ENCODE measurements at places on chromosomes 7 and 10.

GRCh38 chr10:84176836-84177474 is 3.4 kb downstream of the GPR15LG start:
- no peaks in the 10 kb centered on the region for H3K27me3 ChIP-seq
- no peak overlapping the region for H3K27ac ChIP-seq
- H3K4me3 ChIP-seq, result no peak overlapping the region
- H3K36me3 ChIP-seq, result no peaks in the 10 kb centered on the region

GRCh38 chr7:116211913-116212596 is 1.7 kb downstream of the TES start:
- H3K4me3 ChIP-seq, result no peak overlapping the region
- DNase-seq, result no peak
- H3K4me1 ChIP-seq, result peaks cover 12% of the 10 kb centered on the region
- no peak overlapping the region for H3K27ac ChIP-seq
- H3K36me3 ChIP-seq, result no peaks in the 10 kb centered on the region
- no peaks in the 10 kb centered on the region for H3K27me3 ChIP-seq

DNA sequence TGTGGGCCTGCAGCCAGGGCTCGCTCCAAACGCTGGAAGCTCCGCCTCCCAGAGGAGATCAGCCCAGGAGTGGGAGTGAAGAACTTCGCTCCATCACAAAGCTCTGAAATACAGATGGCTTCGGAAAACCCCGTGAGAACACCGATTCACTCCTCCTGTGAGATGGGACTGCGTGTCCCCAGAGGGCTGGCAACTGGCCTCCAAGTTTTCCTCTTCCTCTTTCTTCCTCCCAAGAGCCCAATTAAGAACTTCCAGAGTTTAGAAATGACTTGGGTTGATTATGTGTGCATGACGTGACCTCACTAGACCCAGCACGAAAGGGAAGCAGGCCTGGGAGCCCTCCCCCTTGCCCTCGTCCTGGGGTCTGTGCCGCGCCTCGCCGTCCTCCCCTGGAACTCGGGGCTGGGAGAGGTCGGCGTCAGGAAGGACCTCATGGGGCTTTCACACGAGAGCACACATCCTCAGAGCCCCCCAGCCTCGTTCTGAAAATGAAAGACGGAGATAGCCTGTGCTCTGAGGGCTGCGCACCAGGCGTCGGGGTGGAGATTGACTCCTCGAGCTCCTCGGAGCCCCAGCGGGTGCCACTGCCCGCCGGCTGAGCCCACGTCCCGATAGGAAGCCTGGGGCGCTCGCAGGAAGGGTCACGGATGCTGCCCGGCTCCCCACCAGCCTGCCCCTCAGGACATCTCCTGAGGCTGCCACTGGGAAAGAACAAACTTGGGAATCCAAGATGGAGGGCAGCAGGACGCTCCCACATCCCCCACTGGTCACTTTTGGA is 37.8 kb downstream of the PTPRN2 start:
- no peak overlapping the region for H3K4me3 ChIP-seq
- H3K27ac ChIP-seq, result no peak overlapping the region
- no peak for DNase-seq
- H3K4me1 ChIP-seq, result no peaks in the 10 kb centered on the region
- no peaks in the 10 kb centered on the region for H3K36me3 ChIP-seq
- H3K27me3 ChIP-seq, result no peaks in the 10 kb centered on the region

DNA sequence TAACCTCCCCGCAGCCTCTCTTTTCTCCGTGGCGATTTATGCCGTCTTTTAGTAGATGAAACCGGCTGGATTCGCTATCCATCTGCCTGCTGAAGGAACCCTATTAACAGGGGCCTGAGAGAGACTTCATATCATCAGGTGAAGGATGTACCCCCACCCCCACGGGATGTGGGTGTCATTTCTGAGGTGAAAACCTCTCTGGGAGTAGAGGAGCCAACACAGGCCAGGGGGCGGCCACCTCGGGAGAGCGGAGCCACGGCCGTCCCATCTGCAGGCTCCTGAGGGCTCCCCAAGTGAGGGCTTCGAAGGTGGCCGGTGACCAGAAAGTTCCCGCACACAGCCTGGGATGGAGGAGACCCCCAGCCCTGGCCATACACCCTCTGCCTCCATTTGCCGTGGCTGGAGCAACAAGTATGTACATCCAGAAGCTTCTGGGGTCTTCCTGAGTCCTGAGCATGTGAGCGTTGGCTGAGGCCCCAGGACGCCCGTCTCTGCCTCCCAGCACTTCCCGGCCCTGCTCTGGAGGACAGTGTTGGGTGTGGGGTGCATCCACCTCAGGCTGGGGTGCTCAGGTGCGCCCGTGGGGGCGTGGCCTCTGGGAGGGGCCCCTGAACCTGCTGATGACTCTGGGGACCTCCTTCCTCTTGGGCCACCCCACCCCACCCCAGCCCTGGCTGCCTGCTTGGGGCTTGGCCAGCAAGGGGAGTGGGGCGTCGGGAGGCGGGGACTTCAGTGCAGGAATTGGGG is 84.7 kb downstream of the NKX6-2 start:
- H3K4me1 ChIP-seq, result no peaks in the 10 kb centered on the region
- H3K27me3 ChIP-seq, result no peaks in the 10 kb centered on the region
- DNase-seq, result no peak
- no peak overlapping the region for H3K27ac ChIP-seq
- H3K36me3 ChIP-seq, result peaks cover 59% of the 10 kb centered on the region

DNA sequence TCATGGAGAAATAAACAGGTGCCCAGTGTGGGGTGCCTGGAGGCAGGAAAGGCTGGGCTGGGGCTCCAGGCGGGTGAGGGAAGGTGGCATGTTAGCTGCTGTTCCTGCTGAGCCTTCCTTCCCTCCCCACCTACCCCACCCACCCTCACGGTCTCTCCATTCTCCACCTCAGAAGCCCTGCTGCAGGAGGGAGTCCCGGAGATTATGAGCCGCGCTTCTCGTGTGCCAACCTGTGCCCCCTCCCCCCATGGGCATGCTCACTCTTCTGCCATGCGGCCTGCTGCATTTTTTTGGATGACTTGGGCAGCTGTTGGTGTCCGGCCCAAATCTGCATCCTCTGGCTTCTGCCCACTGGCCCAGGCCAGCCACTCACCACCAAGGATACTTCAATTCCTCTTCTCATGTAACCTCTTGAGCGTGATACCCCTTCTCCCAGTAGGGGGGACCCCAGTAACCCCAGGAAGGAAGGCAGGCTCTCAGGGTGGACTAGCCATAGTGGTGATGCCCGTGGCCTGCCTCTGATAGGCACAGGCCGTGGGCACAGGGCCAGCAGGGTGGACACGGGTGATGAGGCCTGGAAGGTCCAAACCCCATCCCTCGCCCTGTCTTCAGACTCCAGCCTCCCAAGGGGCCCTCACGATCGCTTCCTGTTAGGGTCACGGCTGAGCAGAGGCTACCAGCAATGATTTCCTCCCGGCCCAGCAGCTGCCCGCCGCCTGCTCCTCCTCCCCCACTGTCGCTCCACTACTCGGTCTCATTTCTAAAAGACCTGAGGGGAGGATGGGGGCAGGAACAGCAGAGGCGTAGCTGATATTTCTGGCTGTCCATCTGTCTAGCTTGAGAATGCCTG is 27.8 kb downstream of the UNC5B start:
- H3K27me3 ChIP-seq, result peaks cover 11% of the 10 kb centered on the region
- H3K27ac ChIP-seq, result no peak overlapping the region
- no peak overlapping the region for H3K4me3 ChIP-seq
- H3K36me3 ChIP-seq, result no peaks in the 10 kb centered on the region
- H3K4me1 ChIP-seq, result no peaks in the 10 kb centered on the region

DNA sequence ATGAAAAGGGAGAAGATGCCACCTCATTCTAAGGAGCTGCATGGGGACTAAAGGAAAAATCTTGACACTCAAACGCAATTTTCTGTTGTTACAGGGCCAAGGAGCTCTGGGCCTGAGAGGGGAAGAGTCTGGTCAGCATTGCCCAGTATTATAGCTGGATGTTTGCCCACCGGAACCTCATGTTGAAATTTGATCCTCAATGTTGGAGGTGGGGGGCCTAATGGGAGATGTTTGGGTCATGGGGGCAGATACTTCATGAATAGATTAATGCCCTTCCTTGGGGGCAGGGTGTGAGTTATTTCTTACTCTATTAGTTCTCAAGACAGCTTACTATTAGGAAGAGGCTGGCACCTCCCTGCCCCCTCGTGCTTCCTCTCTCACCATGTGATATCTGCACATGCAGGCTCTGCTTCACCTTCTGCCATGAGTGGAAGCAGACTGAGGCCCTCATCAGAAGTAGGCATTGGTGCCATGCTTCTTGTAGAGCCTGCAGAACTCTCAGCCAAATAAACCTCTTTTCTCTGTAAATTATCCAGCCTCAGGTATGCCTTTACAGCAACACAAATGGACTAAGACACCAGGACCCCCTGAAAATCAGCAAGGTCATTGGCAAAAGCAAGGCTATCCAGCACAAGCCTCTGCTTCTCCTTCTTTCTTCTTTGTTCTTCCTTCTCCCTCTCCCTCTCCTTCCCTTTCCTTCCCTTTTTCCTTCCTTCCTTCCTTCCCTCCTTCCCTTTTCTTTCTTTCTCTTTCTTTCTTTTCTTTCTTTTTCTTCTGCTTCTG is 15.1 kb downstream of the GCK start:
- H3K27me3 ChIP-seq, result no peaks in the 10 kb centered on the region
- H3K4me1 ChIP-seq, result no peaks in the 10 kb centered on the region
- no peak overlapping the region for H3K4me3 ChIP-seq
